ENCODE measurements at places on chromosomes 2 and 18. TPM values are rescaled to one million over a fixed set of nuclear protein-coding genes. Genes with fewer than 3 reads are reported as not detected.

Gene TNFAIP6
- total RNA-seq: not detected

Gene TMEM169
- total RNA-seq: 1.8 TPM

Gene SERPINB12
- not detected for total RNA-seq

Gene SLC14A1
- 0.54 TPM for total RNA-seq

Gene DSG1
- not detected for total RNA-seq

Gene PPP1R1C
- total RNA-seq: not detected

Gene RPIA
- total RNA-seq: 51.0 TPM

Gene LRRTM1
- not detected for total RNA-seq

Gene CNRIP1
- not detected for total RNA-seq

Gene CCDC68
- total RNA-seq: not detected

Gene CDH19
- total RNA-seq: not detected

Gene ERICH2
- total RNA-seq: not detected

Gene AUP1
- 97.1 TPM for total RNA-seq

Gene SATB2
- total RNA-seq: not detected

Gene AGXT
- total RNA-seq: not detected

Gene CNTNAP5
- total RNA-seq: not detected

Gene INSIG2
- total RNA-seq: 96.2 TPM
